Fibroblast of villous mesenchyme (primary cell): ENCODE measurements at places on chromosomes 3 and 15.
A peak's percentile ranks its signal among the peaks of the same experiment; 100 is the strongest.

DNA sequence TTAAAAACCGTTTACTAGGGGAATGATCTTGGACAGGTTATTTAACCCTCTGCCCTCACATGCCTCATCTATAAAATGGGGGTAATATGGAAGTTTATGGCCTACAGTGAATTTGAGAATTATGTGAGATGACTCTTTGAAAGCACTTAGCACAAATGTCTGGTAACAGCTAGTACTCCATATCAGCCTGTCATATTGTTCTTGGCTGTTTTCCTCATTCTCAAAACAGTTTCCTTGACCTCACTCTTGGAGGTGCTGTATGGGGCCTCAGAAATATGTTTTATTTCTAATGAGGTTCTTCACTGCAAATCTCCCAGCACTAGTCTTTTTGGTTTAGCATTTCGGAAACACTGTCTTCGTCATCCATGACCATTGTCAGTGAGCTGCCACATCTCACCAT, 398.2 kb downstream of the FEZF2 start:
- no peak for DNase-seq

- no peak for DNase-seq
Measured at GRCh38 chr3:4768021-4768420, 211.2 kb upstream of the BHLHE40 start.

DNA sequence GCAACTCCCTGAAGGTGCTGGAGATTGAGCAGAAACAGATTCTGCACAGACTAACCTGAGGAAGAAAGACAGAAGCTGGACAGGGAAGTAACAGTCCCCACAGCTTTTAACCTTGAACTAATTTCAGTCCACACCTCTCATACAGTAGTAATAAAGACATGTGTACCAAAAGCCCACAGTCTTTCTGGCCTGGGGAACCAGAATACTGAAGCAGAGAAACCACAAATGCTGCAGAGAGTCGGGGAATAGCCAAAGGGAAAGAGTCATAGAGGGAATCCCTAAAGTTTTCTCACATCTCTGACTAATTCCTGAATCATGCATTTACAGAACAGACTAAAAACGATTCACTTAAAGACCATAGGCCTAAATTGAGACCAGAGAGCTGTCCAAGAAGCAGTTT, 503.4 kb upstream of the NECTIN3 start:
- DNase-seq, result peak; percentile 48

- peak; percentile 58 for DNase-seq
Measured at GRCh38 chr3:156633335-156633734, 41.1 kb upstream of the TIPARP start.

DNA sequence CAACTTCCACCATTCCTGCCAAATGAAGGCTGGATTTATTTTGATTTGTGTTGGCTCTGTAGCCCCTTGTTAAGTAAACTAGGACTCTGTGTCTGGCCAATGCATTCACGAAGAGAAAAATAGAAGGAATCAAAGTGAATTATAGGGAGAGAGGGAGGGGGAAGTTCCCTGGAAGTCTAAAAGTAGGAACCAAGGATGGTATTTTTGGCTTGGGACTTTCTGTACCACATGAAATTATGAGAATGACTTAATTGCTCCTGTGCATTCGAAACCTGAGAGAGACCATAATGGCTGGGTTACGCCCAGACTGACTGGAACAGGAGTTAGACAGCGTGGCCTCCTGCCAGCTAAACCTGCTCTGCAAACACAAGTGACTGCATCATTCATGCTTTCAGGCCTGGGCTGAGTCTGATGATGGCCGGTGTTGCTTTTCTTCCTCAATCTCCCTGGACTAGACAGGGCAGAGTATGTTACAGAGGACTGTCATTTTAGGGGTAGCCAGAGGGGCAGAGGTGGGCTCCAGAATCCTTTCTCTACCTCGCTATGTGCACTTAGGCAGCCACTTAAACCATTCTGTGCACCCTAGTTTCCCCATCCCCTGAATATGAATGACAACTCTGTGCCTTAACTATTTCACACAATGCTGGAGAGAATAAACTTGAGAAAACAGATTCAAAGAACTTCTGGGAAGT, 58.9 kb downstream of the MYO1E start:
- no peak for DNase-seq

GRCh38 chr3:36380221-36381031, at the start of gene STAC:
Gene STAC, plus strand, starts transcription at chr3:36380504. Its CDS starts 140 bp downstream, at chr3:36380644.
- DNase-seq, result no peak

DNA sequence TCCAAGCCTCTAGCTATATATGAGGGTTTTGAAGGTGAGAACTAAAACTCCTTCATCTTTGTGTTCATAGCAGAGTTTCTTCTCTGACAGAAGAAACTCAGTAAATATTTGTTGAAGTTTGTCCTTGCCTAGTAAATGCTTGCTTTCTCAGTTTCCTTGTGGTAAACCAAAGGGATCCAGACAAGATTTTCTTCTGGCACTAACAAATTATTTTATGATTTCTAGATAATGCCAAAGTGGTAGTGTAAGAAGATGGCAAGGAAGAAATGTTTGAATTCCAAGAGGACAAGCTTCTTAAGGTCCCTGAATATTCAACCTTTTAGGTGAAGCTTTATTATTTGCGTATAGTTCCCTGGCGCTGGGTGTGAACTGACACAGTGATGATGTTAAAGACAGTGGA, 14.4 kb downstream of the ARIH1 start:
- DNase-seq, result no peak

DNA sequence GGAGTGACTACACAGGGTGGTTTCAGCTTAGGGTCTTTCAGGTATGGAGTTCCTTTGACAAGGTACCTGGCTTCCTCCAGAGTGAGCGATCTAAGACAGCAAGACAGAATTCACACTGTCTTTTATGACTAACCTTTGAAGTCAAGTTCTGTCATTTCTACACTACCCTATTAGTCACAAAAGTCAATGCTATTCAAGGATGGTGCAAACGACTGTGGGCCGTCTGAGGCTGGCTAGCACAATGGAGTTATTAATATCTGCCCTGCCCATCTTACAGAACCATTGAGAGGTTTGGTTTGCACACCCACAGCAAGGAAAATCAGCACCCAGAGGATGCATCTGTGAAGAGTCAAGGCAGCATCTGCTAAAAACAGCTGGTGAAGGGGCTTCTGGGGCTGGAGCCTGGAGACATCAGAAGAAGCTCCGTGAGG, 62.9 kb upstream of the XCR1 start:
- no peak for DNase-seq

- DNase-seq, result no peak
Measured at GRCh38 chr3:18438586-18438985, 13.4 kb upstream of the SATB1 start.

DNA sequence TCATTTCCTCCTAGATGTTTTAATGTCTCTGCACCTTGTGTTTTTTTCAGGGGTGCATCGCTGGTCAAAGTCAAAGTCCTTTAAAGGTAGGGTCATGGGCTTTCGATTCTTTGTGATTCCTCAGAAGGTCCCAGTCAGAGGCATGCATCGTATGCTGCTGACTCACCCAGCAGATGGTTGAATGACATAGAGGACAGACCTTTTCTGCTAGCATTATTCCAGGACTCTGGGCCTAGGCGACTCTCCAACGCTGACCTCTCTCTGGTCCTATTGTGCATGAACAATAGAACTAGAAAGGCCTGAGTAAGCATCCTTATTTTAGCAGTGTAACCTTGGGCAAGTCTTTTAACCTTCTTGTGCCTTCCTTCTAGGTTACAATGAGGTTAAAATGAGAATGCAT, 75.9 kb downstream of the DGKG start:
- no peak for DNase-seq

DNA sequence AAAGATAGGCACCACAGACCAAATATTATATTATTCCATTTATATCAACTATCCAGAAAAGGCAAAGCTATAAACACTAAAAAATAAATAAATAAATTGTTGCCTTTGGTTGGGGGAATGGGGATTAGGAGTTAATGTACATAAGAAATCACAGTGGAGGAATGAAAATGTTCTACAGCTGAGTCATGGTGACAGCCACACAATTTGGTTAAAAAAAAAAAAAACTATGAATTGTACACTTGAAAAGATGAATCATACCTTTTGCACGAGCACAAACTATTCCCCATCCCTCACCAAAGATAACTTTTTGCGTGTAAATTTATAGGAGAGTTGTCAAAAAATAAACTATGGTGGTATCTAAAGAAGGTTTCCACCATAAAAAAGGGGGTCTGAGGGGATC, 103.2 kb downstream of the TBC1D5 start:
- peak; percentile 60 for DNase-seq

- DNase-seq, result no peak
Measured at GRCh38 chr15:93894438-93895036, 336.8 kb upstream of the MCTP2 start.

DNA sequence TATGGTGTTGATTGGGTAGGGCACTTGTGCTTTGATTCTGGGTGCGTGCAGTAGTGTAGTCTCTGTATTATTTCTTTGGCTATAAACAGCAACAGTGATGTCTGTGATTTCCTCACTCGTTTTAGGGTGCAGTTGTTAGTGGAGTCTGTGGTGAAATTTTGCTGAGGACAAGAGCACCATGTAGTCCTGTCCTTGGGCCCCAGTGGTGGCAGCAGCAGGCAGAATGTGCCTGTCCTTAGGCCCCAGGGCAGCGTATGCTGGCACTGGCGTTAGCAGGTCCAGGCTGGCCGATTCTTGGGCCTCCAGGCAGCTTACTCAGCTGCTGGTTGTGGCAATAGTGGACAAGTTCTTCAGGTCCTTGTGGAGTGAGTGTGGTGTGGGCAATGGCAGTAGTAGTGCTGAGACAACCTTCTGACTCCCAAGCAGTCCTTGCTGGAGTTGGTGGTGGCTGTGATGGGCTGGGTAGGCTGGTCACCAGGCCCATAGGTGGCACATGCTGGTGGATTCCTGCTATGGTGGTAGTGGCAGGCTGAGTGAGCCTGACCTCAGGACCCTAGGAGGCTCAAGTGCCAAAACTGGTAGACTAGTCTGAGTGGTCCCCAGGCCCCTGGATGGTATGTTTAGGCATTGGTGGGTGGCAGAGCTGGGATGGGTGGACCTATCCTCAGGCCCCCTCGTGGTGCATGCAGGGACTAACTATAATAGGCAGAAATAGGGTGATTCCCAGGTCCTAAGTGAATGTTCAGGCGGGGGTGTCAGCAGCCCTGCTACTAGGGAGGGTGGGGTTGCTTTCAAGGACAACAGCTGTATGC, 56.3 kb downstream of the TNFAIP8L3 start:
- DNase-seq, result no peak

GRCh38 chr3:72163809-72164634, 379.1 kb upstream of the PROK2 start:
- DNase-seq, result no peak

- DNase-seq, result no peak
Measured at GRCh38 chr3:34073961-34074360, 275.5 kb downstream of the PDCD6IP start.

DNA sequence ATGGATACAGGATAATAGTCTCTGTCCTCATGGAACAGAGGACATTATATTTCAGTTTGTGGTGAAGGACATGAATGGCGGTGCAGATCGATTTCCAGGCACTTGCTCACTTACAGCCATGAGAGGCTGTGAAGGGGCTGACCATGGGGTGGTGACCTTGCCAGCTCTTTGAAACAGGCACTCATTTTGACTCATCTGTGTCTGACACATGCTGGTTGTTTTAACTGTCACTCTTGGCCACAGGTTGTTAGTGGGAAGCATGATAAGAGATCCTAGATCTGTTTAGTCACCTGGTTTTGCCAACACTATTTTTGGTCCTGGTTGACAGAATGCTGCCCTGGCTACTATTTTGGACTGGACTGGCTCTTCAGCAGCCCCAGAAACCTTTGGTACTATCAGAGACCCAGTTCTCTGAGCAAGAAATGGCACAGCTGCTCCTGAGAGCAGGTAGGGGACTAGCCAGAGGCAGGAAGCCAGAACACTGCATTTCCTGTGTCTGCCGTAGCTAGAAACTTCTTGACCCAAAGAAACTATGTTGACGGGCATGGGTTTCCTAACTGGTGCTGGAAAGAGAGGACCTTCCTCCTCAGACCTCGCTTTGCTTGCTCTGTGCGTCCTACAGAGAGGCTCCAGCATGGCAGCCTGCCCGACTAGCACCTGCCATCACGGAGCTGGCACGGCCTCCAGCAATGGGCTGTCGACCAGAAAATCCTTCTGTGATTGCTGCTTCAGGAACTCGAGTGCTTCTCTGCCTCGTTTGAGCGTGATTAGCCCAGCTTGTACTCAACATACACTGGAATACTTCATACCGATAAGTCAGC, 6.3 kb downstream of the PXYLP1 start:
- no peak for DNase-seq

GRCh38 chr15:28081594-28081993, 17.5 kb downstream of the OCA2 start:
- no peak for DNase-seq

DNA sequence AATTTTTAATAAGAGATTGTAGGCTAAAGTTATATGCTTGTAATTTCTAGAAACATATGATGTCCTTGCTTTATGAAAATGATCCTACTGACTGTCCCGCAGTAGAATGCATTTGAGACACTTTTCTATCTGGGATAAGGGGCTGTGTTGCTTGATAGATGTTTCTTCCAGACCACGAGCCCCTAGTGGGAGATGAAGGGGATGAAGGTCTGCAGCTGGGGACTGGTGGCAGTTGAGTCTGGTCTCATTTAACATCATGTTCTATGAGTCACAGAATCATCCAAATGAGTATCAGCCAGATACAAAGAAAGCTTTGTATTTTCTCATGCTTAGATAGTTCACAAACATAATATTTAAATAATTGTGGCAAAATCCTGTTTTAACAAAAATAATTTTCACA, 84.3 kb upstream of the PRTG start:
- no peak for DNase-seq

DNA sequence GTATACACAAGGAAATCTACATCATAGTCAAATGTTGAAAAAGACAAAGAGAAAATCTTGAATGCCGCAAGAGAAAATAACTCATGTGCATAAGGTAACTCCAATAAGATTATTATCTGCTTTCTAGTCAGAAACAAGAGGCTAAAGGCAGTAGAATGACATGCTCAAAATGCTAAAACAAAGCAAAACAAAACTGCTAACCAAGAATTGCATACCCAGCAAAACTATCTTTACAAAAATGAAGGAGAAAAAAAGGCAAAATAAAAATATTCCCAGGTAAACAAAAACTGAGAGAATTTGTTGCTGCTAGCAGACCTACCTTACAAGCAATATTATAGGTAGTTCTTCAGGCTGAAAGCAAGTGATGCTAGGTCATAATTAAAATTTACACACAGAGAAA, 76.4 kb upstream of the TMEM158 start:
- no peak for DNase-seq

DNA sequence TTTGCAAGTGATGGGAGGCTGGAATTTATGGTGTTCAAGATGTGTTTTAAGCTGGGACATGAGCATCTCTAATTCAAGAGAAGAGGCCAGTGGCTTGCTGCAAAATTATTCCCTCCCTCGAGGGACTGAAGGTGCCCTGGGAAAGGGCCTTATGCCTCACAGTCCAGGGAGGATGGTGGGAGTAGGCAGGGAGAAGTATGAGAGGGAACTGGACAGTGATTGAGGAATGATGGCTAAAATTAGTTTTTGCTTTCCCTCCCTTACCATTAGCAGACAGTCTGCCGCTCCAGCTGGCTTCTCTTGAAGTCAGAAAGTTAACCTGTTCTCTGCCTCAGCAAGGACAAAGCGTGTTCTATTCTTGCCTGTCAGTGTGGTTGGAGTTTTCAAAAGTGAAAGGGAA, 139.8 kb upstream of the SEMA6D start:
- DNase-seq, result no peak
